ENCODE measurements at places on chromosomes 5 and 9.

GRCh38 chr9:71765693-71766092, 2.6 kb downstream of the CEMIP2 start:
- DNase-seq: no peak

GRCh38 chr5:103340717-103341388, 82.3 kb downstream of the MACIR start:
- no peak for DNase-seq

DNA sequence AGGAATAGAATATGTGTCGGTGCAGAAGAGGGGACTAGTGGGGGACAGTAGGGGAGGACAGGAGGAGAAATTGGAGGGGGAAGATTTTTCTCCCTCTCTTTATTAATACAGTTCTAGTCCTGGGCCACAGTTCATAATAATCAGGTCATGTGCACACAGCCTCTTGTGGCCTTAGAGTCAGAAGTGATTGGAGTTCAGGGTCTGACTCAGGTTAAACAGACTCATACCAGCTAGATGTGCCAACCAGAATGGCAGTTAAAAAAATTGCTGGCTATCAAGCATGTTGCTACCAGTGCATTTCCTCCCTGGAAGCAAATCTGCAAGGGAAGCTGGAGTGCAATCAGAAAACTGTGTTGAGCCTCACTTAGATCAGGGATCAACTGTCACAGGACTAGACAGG, 132.7 kb upstream of the MAP1B start:
- no peak for DNase-seq

GRCh38 chr5:180718810-180719453, 20.9 kb downstream of the OR2Y1 start:
- peak; percentile 47 for DNase-seq

- no peak for DNase-seq
These were observed 19.0 kb downstream of the TMEM8B start for GRCh38 chr9:35847792-35848572.

DNA sequence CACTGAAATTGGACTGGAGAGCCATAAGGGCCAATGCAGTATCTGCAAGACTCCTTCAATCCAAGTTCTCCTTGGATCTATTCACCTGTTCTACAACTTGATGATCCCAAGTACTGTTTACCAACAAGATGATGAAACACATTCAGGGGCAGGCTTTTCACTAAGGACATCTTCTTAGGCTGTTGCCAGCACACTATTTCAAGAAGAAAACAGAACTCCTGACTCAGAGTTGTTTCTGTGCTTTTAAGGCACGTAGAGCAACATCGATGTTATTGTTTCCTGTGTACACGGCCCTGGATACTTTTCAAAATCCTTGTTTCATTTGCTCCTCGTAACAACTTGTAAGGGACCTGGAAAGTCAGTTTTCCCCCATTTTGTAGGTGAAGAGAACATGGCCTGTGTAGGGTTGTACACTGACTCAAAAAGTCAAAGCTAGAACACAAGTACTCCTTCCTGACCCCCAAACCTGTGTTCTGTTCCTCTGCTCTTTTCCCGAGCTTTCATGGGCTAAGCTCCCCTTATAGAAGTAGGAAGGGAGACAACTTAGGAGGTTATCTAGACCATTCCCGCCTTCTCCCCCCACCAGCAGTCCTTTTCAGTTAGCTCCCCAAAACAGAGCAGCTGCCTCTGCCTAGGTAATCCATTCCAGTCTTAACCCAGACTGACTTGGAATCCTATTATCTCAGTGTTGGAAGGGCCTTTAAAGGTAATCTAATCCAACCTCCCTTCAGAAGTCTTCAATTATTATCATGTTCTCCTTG, 5.2 kb upstream of the MGAT1 start:
- DNase-seq: no peak

GRCh38 chr5:73490088-73490487, 8.2 kb upstream of the BTF3 start:
- no peak for DNase-seq

DNA sequence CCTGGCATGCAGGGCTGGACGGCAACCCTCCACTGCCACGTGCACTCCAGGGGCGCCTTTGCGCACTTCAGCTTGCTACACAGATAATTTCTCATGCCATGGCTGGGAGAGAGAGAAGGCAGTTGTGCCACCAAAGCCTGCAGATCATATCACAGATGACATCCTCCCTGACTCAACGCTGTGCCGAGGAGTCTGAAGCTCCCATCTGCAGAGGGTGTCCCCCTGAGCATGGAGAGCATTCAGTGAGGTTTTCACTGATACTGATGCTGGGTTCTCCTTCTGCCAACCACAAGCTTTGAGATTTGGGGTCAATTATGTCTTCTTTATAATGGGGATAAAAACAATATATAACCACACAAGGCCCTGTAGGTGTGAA, 607.4 kb upstream of the ADAMTS16 start:
- DNase-seq: no peak

DNA sequence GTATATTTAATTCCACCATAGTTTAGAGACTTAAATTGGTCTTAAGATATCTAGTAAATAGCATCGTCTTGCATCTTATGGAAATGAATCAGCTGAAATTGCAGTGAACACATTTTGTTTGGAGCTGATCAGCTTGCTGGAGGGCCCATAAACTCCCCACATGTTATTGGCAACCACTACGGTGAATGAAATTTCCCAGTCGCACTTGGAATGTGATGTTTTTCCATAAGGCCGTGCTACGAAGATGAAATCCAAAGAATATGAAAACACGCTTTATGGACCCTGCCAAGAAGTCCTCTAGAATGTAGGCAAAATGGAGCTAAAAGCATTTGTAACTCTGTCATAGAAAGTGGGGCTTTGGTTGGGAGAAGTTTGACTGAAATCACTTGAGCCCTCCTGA, 572.1 kb downstream of the ACTL7B start:
- DNase-seq: no peak

DNA sequence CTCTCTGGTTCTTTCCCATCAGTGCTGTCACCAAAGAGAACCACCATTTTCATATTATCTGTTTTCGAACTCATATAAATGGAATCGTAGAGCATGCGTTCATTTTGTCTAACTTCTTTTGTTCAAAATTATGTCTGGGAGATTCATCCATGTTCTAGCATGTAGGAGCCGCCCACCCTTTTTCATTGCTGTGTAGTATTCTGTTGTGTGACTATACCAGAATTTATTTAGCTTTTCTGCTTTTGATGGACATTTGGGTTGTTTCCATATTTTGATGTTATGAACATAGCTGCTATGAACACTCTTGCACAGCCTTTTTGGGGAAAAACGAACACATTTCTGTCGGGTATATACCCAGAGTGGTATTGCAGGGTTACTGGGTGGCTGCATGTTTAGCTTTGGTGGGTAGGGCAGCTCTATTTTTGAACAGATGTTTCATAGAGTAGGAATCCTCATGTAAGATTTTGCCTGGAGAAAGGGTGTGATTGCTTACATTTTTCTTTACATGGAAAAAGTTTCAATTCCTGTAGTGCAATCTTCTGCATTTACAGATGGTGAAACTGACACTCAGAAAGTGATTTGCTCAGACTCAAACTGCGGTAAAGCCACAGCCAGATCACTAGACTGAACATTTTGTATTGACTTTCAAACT, 100.2 kb upstream of the IL12B start:
- DNase-seq: no peak

- no peak for DNase-seq
These were observed 45.7 kb upstream of the KCNN2 start for GRCh38 chr5:114316167-114316566.

DNA sequence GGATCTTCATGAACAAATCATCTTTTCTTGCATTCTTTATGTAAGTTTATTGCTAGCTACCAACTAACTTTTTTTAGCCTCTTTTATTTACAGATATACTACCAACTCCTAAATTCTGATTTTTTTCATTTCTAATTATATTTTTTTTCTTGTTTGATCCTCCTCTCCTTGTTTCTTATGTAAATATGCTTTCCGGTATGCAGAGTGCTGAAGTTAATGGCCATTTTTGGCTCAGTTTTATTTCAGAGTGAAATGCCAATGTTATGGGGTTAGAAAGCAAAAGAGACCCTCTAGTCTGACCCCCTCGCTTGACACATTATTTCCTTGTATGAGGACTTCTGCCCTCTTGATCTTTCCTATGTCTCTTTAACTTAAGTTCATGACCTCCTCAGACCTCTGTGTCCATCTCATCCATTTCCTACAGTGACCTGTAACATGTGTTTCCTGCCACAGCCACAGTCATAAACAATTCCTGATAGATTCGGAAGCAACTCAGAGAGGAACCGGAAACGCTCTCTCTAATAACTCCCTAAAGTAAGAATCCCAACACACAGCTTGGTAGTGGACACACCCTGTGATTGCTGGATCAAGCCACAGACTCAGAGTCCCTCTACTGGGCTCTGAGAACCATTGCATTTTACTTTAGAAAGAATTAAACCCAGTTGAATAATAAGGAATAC, 42.9 kb upstream of the AFAP1L1 start:
- peak; percentile 80 for DNase-seq

GRCh38 chr5:11734369-11734768, 169.9 kb downstream of the CTNND2 start:
- no peak for DNase-seq

GRCh38 chr9:12368569-12368968, 324.6 kb upstream of the TYRP1 start:
- DNase-seq: no peak

DNA sequence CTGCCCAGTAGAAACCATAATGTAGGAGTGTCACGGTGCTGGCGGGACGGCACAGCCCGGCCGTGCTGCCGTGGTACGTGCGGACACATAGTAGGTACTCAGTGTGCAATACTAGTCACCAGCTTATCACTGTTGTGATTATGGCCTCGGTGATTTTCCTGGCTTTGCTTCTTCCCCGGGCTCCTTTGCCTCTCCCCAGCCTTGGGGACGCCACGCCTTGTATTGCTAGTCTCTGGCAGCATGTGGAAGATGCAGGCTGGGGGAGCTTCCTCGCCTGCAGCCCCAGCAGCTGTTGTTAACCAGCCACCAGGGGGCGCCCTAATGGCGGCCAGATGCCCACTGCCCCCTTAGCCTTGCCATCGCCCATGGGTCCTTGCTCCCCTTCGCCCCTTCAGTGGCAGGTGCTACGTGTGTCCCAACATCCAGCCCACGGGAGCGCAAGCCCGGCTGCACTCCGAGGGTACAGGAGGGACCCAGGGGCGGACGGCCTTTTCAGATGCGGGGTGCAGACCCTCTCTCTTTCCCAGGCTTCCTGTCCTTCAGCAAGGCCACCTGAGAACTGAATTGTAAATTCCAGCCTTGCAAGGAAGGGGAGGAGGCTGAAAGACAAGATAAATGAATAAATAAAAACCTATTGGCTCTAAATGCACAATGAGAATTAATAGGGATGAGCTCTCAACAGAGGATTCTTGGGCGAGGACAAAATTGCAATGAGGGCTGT, 8.0 kb downstream of the NTNG2 start:
- peak; percentile 74 for DNase-seq

- no peak for DNase-seq
These were observed 93.6 kb downstream of the ROR2 start for GRCh38 chr9:91856419-91856818.

DNA sequence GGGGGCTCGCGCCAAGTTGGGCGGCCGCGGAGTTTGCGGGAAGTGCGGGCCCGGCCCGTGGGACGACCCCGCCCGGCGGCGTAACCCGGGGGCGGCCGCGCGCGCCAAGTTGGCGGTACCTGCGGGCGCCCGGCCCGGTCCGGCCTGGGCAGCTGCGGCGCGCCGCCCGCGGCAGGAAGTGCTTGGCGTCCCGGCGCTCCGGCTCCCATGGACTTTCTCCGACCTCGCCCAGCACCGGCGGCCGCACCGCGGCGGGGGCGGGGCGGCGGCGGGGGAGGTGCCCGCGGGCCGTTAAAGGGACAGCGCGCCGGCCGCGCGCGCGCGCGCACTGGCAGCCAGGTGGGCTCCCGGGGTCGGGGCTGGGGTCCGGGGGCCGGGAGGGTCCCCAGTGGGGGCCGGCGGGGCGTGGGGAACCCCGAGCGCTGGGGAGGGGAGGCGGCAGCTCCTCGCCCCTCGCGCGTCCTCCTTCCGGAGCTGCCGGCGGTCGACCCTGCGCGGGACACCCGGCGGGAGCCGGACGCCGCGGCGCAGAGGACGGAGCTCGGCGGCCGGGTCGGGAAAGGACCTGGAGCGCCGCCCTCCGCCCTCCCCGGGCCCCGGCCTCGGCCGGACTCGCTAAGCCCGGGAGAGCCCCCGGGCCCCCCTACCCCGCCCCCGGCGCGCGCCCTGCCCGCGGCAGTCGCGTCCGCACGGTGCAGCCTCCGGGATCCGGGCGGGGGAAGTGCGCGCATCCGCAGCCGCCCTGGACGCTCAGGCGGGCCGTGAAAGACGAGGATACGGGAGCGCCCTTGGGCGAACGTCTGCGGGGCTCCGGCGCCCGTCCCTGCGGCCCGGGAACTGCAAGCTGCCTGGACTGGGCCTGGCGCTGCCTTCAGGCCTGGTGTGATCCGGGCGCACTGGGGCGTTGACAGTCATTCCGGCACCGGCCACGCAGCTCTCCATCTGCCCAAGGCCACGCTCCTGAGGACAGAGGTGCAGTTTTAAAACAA, at the start of gene NACC2:
NACC2 (minus strand) TSS at position 220 of the 989 bp plus-strand sequence. CDS start 44,768 bp downstream, outside the sequence.
- peak; percentile 77 for DNase-seq

DNA sequence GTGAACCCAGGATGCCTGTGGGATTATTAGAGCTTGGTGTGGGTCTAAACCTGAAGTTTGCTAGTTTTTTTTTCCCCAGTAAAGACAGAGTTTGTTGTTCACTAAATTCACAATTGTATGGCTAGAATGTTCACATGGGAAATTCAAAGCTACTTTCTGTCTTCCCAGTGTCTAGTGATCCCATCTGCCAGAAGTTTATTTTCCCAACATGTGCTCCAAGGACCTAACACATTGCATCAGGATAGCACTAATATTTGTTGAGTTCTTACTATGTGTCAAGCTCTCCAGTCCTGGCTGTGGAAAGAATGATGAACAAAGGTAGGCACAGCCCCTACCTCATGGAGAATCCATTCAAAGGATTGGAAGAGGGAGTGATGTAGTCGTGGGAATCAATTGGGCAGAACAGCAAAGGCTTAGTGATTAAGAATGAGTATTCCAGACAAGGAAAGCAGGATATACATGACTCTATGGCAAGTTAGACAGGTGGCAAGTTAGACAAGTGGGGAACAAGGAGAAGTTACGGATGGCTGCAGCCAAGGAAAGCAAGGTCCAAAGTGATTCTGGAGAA, 521.5 kb upstream of the WWC1 start:
- DNase-seq: no peak

GRCh38 chr9:30362373-30362772, 2022.1 kb upstream of the ACO1 start:
- no peak for DNase-seq

DNA sequence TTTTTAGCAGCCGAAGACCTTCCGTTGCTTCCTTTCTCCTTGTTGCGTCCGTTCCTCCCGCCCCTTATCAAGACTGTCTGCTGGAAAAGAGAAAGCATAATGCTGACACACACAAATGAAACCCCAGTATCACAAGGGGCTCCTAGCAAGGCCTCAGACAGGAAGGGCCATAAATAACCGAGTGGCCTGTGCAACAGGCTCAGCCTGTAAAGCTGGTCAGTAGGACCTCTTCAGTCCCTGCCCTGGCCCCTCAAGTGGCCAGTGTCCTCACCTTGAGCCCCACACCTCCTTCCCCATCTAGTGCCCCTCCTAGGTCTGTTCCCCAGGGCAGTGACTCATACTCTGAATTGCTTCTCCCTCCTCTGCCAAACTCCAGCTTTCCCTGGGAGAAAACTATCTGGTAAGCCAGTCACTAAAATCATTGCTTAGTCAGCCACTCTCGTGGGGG, 174.6 kb upstream of the IL12B start:
- DNase-seq: peak; percentile 68

- no peak for DNase-seq
These were observed 6.1 kb upstream of the IER5L start for GRCh38 chr9:129184219-129184524.

GRCh38 chr5:173327948-173328843, at the start of gene STC2:
Gene STC2 (minus strand): TSS chr5:173328414. CDS start chr5:173328193, 221 bp downstream.
- no peak for DNase-seq
